Aorta (tissue), 5 donors: ENCODE measurements at places on chromosomes 5 and 9. TPM values are rescaled to one million over a fixed set of nuclear protein-coding genes. Genes with fewer than 3 reads are reported as not detected.

PCDHGB4 gene
- 7.3 TPM for total RNA-seq

ZNF483 gene
- total RNA-seq, result 21.8 TPM

F2R gene
- 22.0 TPM for total RNA-seq

PCDHB11 gene
- total RNA-seq, result 8.1 TPM

DRD1 gene
- total RNA-seq, result 0.62 TPM

WHRN gene
- 3.8 TPM for total RNA-seq

AGXT2 gene
- not detected for total RNA-seq

NAA35 gene
- 23.5 TPM for total RNA-seq

SLC34A1 gene
- not detected for total RNA-seq

EGFLAM gene
- total RNA-seq, result 13.5 TPM

PRELID2 gene
- total RNA-seq, result 28.7 TPM

COL15A1 gene
- total RNA-seq, result 53.3 TPM

LMBRD2 gene
- total RNA-seq, result 9.8 TPM

TAS2R1 gene
- not detected for total RNA-seq

AGPAT2 gene
- total RNA-seq, result 26.9 TPM

CMYA5 gene
- total RNA-seq, result 5.9 TPM

PITX1 gene
- 0.39 TPM for total RNA-seq

C5orf52 gene
- total RNA-seq, result not detected

IRX2 gene
- total RNA-seq, result 0.27 TPM

CDC25C gene
- total RNA-seq, result not detected

FOXD4L6 gene
- total RNA-seq, result not detected

GNE gene
- total RNA-seq, result 21.2 TPM

DDX4 gene
- not detected for total RNA-seq

PCDHB5 gene
- total RNA-seq, result 4.2 TPM

KLHL3 gene
- total RNA-seq, result 20.7 TPM

PDE8B gene
- total RNA-seq, result 42.6 TPM

GLRA1 gene
- not detected for total RNA-seq

HNRNPH1 gene
- total RNA-seq, result 680 TPM

C1QTNF3 gene
- total RNA-seq, result 38.8 TPM

OGN gene
- total RNA-seq, result 175 TPM

SPATA31C1 gene
- total RNA-seq, result not detected

AK8 gene
- 0.72 TPM for total RNA-seq

DAB2 gene
- total RNA-seq, result 119 TPM

GGTA1 gene
- total RNA-seq, result 17.6 TPM

TBC1D2 gene
- 9.7 TPM for total RNA-seq

RXFP3 gene
- total RNA-seq, result not detected

LAMC3 gene
- 0.39 TPM for total RNA-seq

GBGT1 gene
- 12.9 TPM for total RNA-seq

MOB3B gene
- 9.0 TPM for total RNA-seq

NSD1 gene
- total RNA-seq, result 96.9 TPM

SVEP1 gene
- 74.6 TPM for total RNA-seq

RMRP gene
- 16,694 TPM for total RNA-seq

SPINK4 gene
- not detected for total RNA-seq

ELL2 gene
- total RNA-seq, result 207 TPM

CYLC2 gene
- not detected for total RNA-seq

C5orf22 gene
- total RNA-seq, result 14.4 TPM

SLC6A3 gene
- total RNA-seq, result 0.30 TPM

C5orf24 gene
- 59.0 TPM for total RNA-seq

ENC1 gene
- total RNA-seq, result 10.6 TPM

ZFR gene
- 64.9 TPM for total RNA-seq

CDKN2B-AS1 gene
- 0.58 TPM for total RNA-seq

PCDHB2 gene
- 4.1 TPM for total RNA-seq

KCNN2 gene
- 0.32 TPM for total RNA-seq

ADGRV1 gene
- total RNA-seq, result 0.36 TPM

C1QTNF2 gene
- total RNA-seq, result 9.1 TPM

GFI1B gene
- not detected for total RNA-seq

DNAH5 gene
- total RNA-seq, result 0.36 TPM
